ENCODE measurements at places on chromosomes 2 and 18. TPM values are rescaled to one million over a fixed set of nuclear protein-coding genes. Genes with fewer than 3 reads are reported as not detected.

GRCh38 chr18:56120782-56121181 lies 517.6 kb downstream of the TXNL1 start:
- no peak overlapping the region for H3K4me3 ChIP-seq
- no peaks in the 10 kb centered on the region for H3K4me1 ChIP-seq
- DNase-seq, result no peak
- H3K27me3 ChIP-seq, result no peaks in the 10 kb centered on the region

Gene DGKD
- 50.0 TPM for total RNA-seq

DNA sequence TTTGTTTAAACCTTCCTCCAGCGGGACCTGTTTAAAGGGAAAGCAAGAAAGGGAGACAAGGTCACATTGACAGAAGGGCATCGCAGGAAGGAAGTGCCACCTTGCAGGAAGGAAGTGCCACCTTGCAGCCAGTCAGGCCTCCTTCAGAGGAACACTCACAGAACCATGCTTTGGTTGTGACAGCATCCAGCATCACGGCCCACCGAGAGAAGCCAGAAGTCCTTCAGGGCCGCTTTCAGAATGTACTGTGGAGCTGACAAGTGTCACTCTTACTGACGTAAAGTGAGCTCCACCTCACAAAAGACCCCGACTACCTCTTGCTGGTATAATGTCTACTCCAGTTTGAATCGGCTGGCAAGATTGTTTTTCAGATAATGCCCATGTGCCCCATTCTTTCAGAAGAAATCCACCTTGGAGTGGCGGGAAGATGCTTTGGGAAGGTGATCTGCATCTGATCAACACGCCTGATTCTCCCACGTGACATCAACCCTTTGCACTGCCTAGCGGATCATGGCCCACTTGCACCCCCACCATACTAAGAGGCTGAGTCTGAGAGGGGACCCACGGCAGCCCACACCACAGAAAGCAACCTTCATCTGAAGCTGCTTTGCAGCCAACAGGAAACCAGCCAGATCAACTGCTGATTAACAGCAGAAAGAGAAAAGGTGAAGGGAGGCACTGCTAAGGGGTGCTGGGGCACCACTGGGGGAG lies 99.8 kb downstream of the UXS1 start:
- H3K36me3 ChIP-seq, result peaks cover 28% of the 10 kb centered on the region
- no peak overlapping the region for H3K27ac ChIP-seq
- DNase-seq, result no peak
- no peaks in the 10 kb centered on the region for H3K4me1 ChIP-seq
- no peak overlapping the region for H3K4me3 ChIP-seq

GRCh38 chr2:217095511-217096205 lies 235.8 kb upstream of the TNP1 start:
- H3K4me1 ChIP-seq, result no peaks in the 10 kb centered on the region
- no peaks in the 10 kb centered on the region for H3K27me3 ChIP-seq

- no peak for DNase-seq
- H3K4me3 ChIP-seq, result no peak overlapping the region
- no peak overlapping the region for H3K27ac ChIP-seq
- H3K36me3 ChIP-seq, result no peaks in the 10 kb centered on the region
- no peaks in the 10 kb centered on the region for H3K27me3 ChIP-seq
Measured at GRCh38 chr2:45312275-45312674, 298.8 kb downstream of the SRBD1 start.

- no peak for DNase-seq
- H3K27ac ChIP-seq, result no peak overlapping the region
- H3K27me3 ChIP-seq, result no peaks in the 10 kb centered on the region
- H3K36me3 ChIP-seq, result no peaks in the 10 kb centered on the region
Measured at GRCh38 chr2:70203086-70203485, 12.3 kb upstream of the C2orf42 start.

Gene ING5
- total RNA-seq, result 46.2 TPM

DNA sequence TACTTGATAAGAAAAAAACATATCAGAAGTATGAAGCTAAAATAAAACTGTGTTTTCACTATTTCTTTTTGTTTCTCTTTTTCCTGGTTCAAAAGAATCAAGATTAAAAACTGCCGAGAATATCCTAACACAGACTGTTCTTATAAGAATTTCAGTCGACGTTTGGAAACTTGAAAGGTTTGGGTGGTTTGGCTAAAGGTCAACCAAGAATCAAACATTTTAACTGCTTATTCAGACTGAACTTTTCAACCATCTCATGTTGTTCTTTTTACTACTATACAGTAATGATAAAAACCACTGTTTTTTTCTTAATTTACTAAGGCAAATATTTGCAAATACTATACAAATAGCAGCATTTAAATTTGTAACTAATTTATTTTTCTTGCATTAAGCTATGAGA lies 308.5 kb upstream of the TFPI start:
- no peak overlapping the region for H3K4me3 ChIP-seq
- no peaks in the 10 kb centered on the region for H3K27me3 ChIP-seq
- H3K27ac ChIP-seq, result no peak overlapping the region
- no peaks in the 10 kb centered on the region for H3K36me3 ChIP-seq

- no peak for DNase-seq
- H3K36me3 ChIP-seq, result no peaks in the 10 kb centered on the region
- no peak overlapping the region for H3K27ac ChIP-seq
- H3K4me1 ChIP-seq, result peaks cover 7% of the 10 kb centered on the region
Measured at GRCh38 chr18:32439802-32440201, 30.9 kb downstream of the GAREM1 start.

DNA sequence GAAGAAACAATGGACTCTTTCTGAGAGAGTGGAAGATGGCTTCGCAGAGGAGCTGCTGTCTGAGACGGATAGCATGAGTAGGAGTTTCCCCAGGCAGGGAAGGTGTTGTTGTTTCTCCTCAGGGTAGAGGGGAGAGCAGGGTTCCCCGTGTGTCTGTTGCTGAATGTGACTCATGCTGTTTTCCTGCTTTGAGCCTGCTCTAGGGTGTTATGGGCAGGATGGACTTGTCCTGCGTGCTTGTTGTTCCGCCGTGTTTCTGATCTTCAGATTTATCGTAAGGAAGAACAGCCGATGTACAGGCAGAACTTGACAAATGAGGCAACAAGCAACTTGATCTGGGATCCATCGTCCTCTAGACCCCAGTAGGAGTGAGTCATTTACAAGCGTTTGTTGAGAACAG lies 19.7 kb upstream of the MYCN start:
- H3K27me3 ChIP-seq, result no peaks in the 10 kb centered on the region
- no peaks in the 10 kb centered on the region for H3K36me3 ChIP-seq
- no peak for DNase-seq
- no peak overlapping the region for H3K27ac ChIP-seq
- no peak overlapping the region for H3K4me3 ChIP-seq
- peaks cover 10% of the 10 kb centered on the region for H3K4me1 ChIP-seq

Gene SPHKAP
- total RNA-seq, result not detected

GRCh38 chr2:101089419-101089818 lies 61.8 kb downstream of the TBC1D8 start:
- H3K36me3 ChIP-seq, result no peaks in the 10 kb centered on the region
- no peak for DNase-seq
- no peaks in the 10 kb centered on the region for H3K4me1 ChIP-seq
- no peak overlapping the region for H3K4me3 ChIP-seq

Gene LHCGR
- total RNA-seq, result not detected

GRCh38 chr18:54130177-54130576 lies 94.3 kb downstream of the MBD2 start:
- no peak for DNase-seq
- no peaks in the 10 kb centered on the region for H3K4me1 ChIP-seq
- H3K4me3 ChIP-seq, result no peak overlapping the region
- H3K36me3 ChIP-seq, result no peaks in the 10 kb centered on the region
- H3K27me3 ChIP-seq, result no peaks in the 10 kb centered on the region

- H3K4me3 ChIP-seq, result no peak overlapping the region
- no peaks in the 10 kb centered on the region for H3K36me3 ChIP-seq
- no peaks in the 10 kb centered on the region for H3K4me1 ChIP-seq
- no peak for DNase-seq
- H3K27ac ChIP-seq, result no peak overlapping the region
Measured at GRCh38 chr2:28610583-28611201, 114.8 kb downstream of the PLB1 start.

- no peaks in the 10 kb centered on the region for H3K36me3 ChIP-seq
- DNase-seq, result no peak
- H3K4me1 ChIP-seq, result no peaks in the 10 kb centered on the region
- H3K4me3 ChIP-seq, result no peak overlapping the region
- no peaks in the 10 kb centered on the region for H3K27me3 ChIP-seq
- no peak overlapping the region for H3K27ac ChIP-seq
Measured at GRCh38 chr2:98028101-98028561, 32.4 kb upstream of the TMEM131 start.

- no peak overlapping the region for H3K4me3 ChIP-seq
- H3K36me3 ChIP-seq, result no peaks in the 10 kb centered on the region
- no peak for DNase-seq
- no peaks in the 10 kb centered on the region for H3K27me3 ChIP-seq
Measured at GRCh38 chr2:210004881-210005280, 2.4 kb downstream of the RPE start.

- DNase-seq, result no peak
- H3K4me1 ChIP-seq, result no peaks in the 10 kb centered on the region
- H3K4me3 ChIP-seq, result no peak overlapping the region
Measured at GRCh38 chr18:11178951-11179549, 29.7 kb upstream of the PIEZO2 start.

- no peak for DNase-seq
- H3K4me1 ChIP-seq, result no peaks in the 10 kb centered on the region
- H3K36me3 ChIP-seq, result no peaks in the 10 kb centered on the region
- H3K27ac ChIP-seq, result no peak overlapping the region
Measured at GRCh38 chr2:82667491-82667890, 1791.6 kb downstream of the SUCLG1 start.

DNA sequence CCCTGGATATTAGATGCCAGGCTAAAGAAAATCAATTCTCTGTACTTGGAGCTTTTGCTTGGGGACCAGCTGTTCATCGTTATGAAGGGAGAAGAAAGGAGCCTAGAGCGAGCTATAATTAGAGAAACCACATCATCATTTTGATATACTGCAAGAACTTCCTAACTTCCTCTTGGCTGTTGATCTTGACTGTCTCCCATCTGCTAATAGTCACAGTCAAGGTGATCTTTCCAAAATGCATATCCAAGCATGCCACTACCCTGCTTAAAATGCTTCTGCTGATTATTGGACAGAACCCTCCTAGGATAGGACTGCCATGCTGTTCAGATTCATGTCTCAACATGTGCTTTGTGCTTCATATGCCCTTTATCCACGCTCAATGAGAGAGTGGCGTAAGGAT lies 54.8 kb downstream of the RAPGEF4 start:
- H3K4me1 ChIP-seq, result no peaks in the 10 kb centered on the region
- no peak for DNase-seq
- no peak overlapping the region for H3K27ac ChIP-seq
- no peaks in the 10 kb centered on the region for H3K36me3 ChIP-seq
- no peak overlapping the region for H3K4me3 ChIP-seq

DNA sequence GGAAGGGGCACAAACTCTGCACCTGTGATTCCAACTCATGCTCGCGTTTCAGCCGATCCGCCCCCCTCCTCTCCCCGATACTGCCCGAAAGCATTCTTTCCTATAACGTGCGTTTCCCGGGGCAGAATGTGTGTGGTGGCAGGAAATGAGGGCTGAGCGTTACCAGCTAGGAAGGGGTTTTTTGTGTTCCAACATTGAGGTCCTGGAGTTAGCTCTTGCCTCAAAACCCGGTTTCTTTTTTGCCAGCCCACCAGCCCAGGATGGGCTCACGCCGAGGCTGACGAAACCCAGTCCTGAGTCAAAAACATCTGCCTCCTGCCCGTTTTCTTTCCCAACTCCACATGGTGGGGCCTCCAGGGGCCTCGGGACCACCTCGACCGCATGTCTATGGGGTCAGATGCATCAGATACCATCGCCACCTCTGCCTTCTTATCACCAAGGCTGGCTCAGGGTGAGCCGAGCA lies 113.7 kb upstream of the COPS8 start:
- no peak for DNase-seq
- peak overlapping the region; percentile 69 for H3K27ac ChIP-seq
- H3K4me1 ChIP-seq, result peaks cover 29% of the 10 kb centered on the region
- no peaks in the 10 kb centered on the region for H3K27me3 ChIP-seq

Gene NAT8
- total RNA-seq, result not detected

DNA sequence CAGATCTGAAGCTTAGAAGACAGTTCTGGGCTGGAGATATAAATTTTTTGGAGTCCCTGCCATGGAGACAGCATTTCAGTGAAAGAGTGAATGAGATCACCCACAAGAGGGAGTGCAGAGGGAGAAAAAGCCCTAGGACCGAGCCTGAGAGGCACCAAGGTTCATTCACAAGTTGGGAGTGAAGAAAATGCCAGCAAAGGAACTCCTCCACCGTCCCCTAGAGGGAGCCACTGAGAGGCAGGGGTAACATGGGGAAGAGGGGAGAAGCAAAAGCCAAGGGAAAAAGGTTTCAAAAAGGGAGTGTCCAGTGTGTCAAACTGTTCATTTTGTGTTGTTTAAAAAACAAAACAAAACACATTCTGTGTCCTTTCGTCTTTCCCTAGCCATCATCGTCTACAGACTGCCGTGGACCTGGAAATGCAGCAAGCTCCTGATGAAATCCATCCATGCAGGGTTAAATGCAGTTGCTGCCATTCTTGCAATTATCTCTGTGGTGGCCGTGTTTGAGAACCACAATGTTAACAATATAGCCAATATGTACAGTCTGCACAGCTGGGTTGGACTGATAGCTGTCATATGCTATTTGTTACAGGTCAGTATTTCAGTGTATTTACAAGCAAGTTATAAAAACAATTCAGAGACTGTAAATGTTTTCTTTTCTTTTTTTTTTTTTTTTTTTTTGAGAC lies 19.1 kb downstream of the CYBRD1 start:
- no peak overlapping the region for H3K27ac ChIP-seq
- no peaks in the 10 kb centered on the region for H3K27me3 ChIP-seq
- H3K4me3 ChIP-seq, result no peak overlapping the region
- peaks cover 4% of the 10 kb centered on the region for H3K36me3 ChIP-seq

Gene LTBP1
- total RNA-seq, result 25.2 TPM

DNA sequence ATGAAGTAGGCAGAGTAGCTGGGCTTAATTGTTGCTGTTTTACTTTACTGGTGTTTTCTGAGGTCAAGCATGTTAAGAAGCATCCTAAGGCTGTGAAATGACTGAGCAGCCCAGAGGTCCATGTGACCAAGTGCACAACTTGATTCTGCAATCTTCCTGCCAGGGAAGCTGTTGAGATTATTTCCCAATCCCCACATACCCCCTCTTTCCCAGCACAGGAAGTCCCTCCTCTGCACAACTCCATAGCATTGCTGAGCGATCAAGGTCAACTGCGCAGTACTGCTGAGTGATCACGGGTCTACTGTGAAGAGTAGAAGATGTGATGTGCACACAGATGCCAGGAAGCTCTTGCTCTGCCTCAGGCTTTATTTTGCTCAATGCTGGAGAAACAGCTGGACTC lies 105.8 kb downstream of the GALNT14 start:
- no peaks in the 10 kb centered on the region for H3K4me1 ChIP-seq
- H3K27ac ChIP-seq, result peak overlapping the region; percentile 35
- no peaks in the 10 kb centered on the region for H3K27me3 ChIP-seq

Gene CRYGD
- total RNA-seq, result not detected

- H3K27me3 ChIP-seq, result no peaks in the 10 kb centered on the region
- H3K36me3 ChIP-seq, result no peaks in the 10 kb centered on the region
- no peak overlapping the region for H3K4me3 ChIP-seq
- no peaks in the 10 kb centered on the region for H3K4me1 ChIP-seq
Measured at GRCh38 chr2:144237830-144238627, 281.9 kb downstream of the ZEB2 start.

GRCh38 chr2:37698931-37699481 lies 27.6 kb upstream of the CDC42EP3 start:
- no peak for DNase-seq
- no peaks in the 10 kb centered on the region for H3K27me3 ChIP-seq
- H3K4me1 ChIP-seq, result no peaks in the 10 kb centered on the region
- H3K4me3 ChIP-seq, result no peak overlapping the region
- no peak overlapping the region for H3K27ac ChIP-seq

Measured in upper lobe of left lung (tissue), 6 donors.